ENCODE measurements at places on chromosomes 2 and 18. TPM values are rescaled to one million over a fixed set of nuclear protein-coding genes. Genes with fewer than 3 reads are reported as not detected.
A peak's percentile ranks its signal among the peaks of the same experiment; 100 is the strongest.

CCDC85A gene
- 0.16 TPM for total RNA-seq

NT5DC4 gene
- not detected for total RNA-seq

SGO2 gene
- total RNA-seq: 33.5 TPM

TRIM43 gene
- not detected for total RNA-seq

TOGARAM2 gene
- total RNA-seq: not detected

MYO5B gene
- 0.25 TPM for total RNA-seq

LAPTM4A gene
- 77.9 TPM for total RNA-seq

THSD7B gene
- 0.19 TPM for total RNA-seq

ERBB4 gene
- 10.2 TPM for total RNA-seq

- no peak for DNase-seq
Measured at GRCh38 chr18:59419386-59419785, 60.3 kb upstream of the LMAN1 start.

- DNase-seq: peak; percentile 16
Measured at GRCh38 chr2:179020156-179020750, 29.7 kb downstream of the CCDC141 start.

- DNase-seq: no peak
Measured at GRCh38 chr2:216389570-216389969, 17.3 kb upstream of the MARCHF4 start.

DNA sequence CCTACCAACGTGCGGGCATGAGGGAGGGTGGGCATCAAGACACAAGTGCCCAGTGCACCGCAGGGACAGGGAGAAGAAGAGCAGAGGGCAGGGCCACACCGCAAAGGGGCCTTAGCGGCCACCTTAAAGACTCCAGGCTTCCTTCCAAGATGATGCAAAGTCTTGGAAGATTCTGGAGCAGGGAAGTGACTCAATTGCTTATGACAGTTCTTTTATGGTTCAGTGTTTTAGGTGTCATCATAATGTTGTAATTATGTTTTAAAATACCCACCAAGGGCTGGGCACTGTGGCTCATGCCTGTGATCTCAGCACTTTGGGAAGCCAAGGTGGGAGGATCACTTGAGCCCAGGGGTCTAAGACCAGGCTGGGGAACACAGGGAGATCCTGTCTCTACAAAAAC lies 44.5 kb upstream of the SEMA4C start:
- no peak for DNase-seq

GRCh38 chr2:47083886-47084687 lies 71.0 kb downstream of the STPG4 start:
- no peak for DNase-seq

DNA sequence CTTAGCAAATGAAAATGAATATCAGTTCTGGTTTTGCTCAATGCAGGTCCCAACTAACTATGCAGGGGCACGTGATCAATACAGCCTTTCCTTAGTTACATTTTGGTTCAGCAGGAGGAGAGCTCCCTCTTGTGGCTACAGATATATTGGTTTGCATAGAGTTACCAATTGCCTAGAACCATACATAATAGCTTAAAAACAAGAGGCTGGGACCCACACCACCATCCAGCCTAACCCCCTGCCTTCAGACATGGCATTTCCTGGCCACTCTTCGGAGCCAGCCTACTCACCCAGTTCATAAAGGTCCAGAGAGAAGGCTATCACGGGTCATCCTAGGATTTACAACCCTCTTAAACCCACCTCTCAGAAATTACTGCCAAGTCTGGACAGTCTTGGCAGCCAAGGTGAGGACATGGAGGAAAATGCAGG lies 10.5 kb downstream of the CCDC93 start:
- peak; percentile 54 for DNase-seq

GRCh38 chr2:162328424-162329157 lies 10.1 kb upstream of the IFIH1 start:
- no peak for DNase-seq

DNA sequence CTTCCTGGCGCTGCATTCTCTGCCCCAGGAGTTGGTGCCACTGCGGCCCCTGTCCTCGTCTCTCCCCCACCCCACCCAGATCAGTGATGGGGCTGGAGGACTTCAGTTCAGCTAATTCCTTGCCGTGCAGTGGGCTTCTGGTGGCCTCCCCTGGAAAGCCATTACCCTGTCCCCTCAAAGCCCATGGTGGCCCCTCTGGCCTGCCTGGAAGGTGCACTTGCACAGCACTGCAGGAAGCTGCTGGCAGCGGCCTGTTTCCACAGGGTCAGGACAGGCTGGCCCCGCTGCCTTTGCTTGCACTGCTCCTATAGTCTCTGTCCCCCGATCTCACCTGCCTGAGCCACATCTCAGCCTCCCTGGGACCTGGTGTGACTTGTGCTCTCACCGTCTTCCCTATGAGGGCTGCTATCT lies 105.1 kb downstream of the USP40 start:
- DNase-seq: no peak

DNA sequence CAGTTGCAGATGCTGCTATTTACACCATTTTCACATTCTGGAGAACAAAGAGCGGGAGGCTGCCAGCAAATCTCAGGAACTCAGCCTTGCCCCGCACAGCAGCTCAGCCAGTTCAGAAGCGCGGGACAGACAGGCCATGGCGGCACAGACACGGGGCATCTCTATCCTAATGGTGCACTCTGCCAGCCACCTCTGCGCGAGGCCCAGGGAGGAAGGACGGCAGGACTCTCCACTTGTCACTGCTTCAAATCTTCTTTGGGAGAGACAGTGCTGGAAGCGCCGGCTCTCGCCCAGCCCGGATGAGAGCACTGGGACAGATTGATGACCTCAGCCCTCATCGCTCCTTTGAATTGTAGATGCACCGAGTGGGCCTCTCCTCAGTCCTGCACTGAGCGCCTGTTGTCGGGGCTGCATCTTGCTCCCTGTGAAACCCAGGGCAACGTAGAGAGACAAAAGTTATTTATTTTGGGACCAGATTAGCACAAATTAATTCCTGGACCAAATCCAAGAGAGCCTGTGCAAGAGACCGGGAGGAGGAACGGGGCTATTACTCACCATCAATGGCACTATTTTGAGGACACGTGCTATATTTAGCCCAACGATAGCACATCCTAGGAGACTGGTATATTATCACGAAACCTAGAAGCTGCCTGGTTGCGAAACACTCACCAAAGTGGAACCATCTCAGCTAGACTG lies 211.4 kb upstream of the SMIM21 start:
- DNase-seq: peak; percentile 29

DNA sequence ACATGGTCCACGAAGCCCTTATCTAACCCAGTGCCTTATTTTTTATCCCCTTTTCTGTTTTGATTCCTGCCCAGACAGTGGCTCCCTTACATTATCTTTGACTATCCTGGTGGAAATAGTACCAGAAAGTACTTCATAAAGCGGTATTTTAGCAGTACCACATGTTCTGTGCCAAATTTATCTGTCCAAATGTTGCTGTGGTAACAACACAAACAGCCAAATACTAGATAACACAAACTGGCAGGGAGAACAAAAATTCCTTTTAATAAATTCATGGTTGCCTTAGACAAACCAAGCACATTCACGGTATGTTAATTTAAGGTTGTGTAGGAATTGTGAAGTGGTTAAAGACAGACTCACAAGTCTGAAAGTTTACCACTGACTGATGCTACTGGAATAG lies 187.9 kb upstream of the LHCGR start:
- no peak for DNase-seq

DNA sequence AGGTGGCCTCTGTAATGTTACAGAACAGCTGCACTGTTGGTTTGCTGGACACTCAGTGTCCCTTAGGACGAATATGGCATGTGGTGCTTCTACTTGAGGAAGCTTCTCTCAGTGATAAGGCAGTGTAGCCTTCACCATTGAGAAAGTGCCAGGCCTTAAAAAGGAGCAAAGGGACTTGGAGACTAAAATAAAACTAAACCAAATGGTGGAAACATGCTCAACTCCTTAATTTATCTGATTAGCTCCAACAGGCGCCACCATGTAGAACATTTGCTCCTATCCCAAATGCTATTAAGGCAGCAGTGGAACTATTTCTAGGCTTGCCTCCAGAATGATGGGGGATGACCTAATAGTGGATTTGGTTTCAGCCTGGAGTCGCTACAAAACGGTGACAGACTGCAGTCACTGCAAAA lies 77.5 kb upstream of the MYL1 start:
- no peak for DNase-seq

- DNase-seq: no peak
Measured at GRCh38 chr2:9712263-9712662, 81.5 kb upstream of the YWHAQ start.

- no peak for DNase-seq
Measured at GRCh38 chr2:27255660-27256059, 7.2 kb downstream of the SLC30A3 start.

DNA sequence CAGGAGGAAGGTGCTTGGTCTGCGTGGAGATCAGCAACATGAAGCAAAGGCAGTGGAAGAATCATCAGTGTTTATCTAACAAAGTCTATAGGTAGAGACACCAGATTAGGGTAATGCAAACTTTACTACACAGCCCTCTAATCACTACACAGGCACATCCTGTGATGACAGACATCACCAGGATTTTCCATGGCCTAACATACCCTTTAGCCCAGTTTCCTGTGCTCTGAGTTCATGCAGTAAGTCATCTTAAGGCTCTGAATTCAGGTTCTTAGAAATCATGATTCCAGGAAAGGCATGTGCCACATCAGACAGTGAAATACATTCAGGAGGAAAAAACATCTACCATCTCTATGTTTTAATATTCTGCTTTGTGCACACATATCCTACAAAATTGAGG lies 708.5 kb upstream of the SLC8A1 start:
- no peak for DNase-seq

GRCh38 chr2:151780938-151781337 lies 46.7 kb upstream of the NEB start:
- no peak for DNase-seq

DNA sequence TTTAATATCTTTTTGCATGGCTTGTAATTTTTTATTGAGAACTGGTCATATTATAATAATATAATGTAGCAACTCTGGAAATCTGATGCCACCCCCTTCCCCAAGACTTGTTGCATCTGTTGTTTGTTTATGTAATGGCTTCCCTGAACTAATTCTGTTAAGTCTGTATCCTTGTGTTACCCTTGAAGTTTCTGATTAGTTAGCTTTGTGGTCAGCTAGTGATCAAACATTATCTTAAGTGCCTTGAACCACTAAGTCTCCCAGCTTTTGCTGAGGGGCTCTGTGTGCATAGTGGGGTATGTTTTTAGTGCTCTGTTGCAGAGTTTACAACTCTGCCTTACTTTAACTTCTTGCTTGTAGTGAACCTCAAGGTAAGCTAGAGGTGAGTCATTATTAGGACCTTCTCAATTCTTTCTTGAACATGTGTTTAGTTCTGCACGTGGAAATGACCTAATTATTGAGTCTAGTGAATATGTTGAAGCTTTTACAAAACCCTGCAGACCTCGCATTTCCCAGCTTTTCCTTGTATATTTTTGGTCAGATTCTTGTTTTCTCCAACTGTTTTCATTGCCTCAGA lies 24.8 kb downstream of the SMCHD1 start:
- DNase-seq: no peak

DNA sequence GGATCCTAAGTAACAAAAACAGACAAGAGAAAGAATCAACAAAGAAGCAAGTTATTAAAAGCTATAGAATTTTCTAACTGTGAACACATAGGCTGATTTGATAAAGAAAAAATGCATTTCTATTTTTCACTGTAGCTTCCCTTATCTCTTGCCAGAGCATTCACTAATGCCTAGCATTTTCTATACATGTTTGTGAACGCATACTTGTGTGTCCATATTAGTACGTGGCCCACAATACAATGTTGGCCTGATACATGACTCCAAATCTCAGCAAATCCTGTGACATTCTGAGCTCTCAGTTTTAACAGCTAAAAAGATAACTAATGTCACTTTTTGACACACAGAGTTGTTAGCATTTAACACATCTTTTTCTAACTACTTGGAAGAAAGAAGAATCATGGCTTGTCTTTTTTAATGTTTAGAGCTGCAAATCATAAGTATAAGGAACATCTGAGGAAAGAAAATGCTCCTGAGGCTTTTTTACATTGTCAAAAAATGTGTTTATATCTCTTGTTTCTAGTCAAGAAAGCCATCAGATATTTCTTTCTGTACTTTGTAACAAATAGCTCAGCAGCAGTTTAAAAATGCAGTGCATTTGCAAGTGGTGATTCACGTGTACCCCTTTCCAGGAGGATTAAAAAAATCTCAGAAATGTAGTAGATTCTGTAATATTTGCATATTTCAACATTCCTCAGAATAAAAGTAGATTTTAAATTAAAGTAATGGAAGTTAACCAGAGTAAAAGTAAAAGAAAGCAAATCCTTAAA lies 1646.8 kb upstream of the TMEFF2 start:
- DNase-seq: no peak

GRCh38 chr18:59954241-59954640 lies 54.4 kb downstream of the PMAIP1 start:
- no peak for DNase-seq

DNA sequence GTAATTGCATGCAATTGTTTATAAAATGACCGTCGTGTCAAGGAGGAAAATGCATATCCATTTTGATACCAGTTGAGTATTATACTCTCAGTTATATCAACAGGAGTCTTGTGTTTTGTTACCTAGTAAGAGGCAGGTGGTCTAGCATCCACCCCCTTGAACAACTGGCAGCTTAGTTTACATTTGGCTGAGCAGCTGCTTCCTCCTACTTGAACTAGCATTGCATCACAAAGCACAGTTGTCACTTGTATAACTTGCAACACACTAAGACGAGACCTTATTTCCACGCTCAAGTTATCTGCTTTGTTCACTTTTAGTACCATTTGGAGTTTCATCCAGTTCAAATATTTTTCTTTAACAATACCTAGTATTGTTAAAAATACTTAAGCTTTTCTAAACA lies 75.4 kb upstream of the UBE2E3 start:
- no peak for DNase-seq

DNA sequence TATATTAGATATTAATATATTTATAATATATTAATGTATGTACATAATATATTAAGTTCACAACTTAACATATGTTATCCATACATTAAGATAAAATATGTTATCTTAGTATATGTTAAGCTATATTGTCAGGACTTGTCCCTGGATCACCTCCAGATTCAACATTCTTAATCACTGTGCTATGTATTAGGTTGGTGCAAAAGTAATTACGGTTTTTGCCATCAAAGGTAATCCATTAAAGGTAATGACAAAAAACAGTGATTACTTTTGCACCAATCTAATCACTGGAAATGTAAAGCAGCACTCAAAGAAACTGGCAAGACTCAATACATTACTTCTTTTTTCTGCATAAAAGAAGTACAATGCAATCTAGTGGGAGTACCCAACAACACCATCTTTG lies 1099.0 kb upstream of the SLC39A10 start:
- DNase-seq: no peak
